ENCODE measurements at places on chromosomes 2 and 18.

DNA sequence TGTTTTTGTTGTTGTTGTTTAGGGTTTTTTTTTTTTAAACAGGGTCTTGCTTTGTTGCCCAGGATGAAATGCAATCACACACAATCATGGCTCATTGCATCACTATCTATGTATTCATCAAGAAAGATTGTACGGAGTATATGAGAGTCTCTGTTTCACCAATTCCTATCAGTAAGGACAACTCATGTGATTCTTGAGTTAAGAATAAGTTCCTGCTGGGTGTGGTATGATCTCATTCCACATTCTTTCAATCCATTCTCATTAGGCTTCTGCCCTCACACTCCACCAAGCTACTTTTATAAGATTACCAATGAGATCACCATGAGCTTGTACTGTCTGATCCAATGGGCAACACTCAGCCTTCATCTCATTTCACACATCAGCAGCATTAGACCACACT lies 9.1 kb upstream of the AP1S3 start:
- no peak for DNase-seq

DNA sequence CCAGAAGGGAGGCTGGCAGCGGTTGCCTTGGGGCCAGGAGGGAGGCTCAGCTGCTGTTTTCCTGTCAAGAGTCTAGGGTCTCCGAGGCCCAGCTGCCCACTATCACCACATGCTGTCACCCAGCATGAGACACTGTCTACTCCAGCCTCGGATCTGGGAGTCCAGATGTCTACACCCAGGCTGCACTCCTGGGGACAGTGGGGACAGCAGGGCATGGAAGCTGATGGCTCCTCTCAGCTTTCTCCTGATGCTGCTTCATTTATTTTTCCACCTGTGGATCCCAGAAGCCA lies 134.0 kb downstream of the PTGR3 start:
- DNase-seq, result no peak

DNA sequence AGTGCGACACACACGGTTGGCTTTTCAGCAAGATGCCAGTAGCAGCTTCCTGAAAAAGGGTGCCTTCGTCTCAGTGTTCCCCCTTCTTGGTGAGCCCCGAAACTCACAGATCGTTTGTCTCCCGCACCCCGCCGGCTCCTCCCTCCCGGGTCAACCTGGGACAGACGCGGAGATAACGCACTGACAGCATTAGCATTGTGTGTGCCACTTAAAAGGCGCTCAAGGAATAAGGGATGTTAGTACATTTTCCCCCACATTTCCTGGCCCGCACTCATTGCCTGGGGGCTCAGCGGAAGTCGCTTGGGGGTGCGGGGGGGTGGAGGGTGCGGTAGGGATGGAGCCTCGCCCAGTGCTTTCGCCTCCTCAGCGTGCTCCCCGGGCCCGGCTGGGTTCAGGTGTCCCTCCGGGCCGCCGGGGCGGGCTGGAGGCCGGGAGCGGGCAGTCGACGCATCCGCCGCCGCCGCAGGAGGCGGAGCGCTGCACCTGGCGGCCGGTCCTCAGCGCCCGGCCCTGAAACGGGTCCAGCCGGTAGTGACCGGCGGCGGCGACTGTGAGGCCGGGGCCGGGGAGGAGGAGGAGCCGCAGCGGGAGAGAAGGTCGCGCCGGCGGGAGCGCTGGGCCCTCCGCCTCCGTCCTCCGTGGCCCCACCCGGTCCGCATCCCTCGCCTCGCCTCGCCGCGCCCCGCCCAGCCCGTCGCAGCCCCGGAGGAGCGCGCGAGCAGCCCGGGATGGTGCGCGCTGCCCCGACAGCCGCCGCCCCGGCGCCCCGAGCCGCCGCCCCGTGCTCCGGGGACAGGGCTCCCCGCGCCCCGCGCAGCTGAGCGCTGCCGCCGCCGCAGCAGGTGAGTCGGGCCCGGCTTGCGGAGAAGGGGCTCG lies at the start of gene MFSD6:
Gene MFSD6 (plus strand): TSS at position 694 of the 876 bp plus-strand sequence. CDS start 27,675 bp downstream, outside the sequence.
- peak; percentile 50 for DNase-seq

DNA sequence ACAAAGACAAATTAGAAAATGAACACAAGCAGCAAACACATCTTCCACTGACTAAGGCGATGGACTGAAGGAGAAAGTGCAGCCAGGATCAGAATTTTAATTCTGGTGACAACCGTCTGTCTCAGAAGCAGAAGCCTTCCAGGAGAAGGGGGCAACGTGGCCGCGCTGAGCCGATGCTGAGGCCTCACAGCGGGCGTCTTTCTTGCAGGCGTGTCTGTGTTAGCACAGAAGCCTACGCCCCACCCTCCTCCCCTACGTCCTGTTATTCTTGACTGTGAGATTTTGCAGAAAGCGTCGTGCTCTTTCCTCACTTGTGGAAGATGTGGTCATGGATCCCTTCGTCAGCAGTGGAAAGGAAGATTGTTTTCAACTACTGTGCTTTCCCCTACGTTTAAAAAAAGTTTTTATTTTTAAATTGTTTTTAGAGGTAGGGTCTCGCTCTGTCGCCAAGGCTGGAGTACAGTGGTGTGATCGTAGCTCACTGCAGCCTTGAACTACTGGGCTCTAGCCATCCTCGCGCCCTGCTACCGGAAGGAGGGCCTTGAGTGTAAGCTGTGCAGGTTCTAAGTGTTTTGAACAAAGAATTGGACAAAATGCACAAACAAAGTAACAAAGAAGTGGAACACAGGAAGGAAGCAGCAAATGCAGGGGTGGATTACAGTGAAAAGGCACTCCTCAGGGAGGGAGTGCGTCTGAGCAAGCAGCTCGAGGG lies 422.0 kb downstream of the GALR1 start:
- no peak for DNase-seq

DNA sequence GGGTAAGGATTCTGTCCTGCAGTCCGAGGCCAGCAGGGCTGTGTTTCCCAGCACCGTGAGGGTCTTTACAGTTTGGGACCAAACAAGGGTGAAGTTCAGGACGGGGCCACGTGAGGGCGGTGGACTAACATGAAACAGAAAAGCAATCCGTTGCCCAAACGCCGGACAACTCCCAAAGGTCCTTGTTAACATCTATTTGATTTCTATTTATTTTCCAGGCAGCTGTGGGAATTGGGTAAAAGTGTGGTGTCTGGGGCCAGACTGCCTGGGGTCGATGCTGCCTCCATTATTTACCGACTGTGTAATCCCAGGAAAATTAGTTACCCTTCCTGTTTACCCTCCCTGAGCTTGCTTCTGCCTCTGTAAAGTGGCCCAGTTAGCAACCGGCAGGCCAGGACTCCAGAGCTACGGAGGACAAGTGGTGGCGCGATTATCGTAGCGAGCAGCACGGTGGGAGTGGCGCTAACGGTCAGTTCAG lies 66.3 kb upstream of the TCF7L1 start:
- DNase-seq, result peak; percentile 40

DNA sequence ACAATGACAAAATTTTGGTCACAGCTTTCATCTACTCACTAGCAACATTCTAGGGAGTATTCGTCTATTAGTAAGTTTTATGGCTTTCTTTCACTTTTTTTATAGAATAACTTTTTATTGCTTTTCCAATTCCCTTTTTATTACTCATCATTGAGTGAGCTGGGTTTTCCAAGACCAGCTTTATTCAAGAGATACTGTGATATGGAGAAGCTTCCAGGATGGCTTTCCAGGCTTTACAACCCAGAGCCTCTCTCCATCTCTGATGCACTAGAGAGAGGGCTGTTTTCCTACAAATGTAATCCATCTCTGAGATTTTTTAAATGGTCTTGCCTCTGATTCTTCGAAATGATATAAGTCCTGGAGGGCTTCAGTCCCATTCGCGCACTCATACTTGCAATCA lies 118.3 kb downstream of the LDLRAD4 start:
- DNase-seq, result no peak
